ENCODE measurements at places on chromosomes 1 and 21.
A peak's percentile ranks its signal among the peaks of the same experiment; 100 is the strongest.

GRCh38 chr1:88175631-88176226 lies 508.3 kb upstream of the PKN2 start:
- H3K27ac ChIP-seq: no peak overlapping the region
- peaks cover 6% of the 10 kb centered on the region for H3K27me3 ChIP-seq
- no peak overlapping the region for H3K4me3 ChIP-seq
- no peak for DNase-seq

DNA sequence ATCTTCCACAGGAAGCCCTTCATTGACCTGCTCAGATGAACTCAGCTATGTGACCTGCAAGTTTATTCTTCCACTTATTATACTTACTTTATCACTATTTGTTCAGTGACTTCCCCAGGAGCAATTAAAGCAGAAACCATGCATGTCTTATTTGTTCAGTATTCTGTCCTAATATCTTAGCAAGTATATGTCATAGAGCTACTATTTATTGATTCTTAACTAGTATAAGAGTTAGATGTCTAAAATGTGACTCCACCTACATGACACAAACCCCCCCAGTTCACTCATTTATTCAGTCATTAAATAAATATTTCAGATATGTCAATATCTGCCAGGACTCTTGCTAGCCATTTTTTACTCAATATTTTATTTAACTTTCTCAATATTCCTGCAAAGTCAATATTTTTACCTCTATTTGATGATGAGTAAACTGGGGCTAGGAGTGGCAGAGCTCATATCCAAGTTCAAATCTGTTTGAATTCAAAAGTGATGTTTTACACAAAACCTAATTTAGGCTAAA lies 469.0 kb upstream of the USP24 start:
- no peaks in the 10 kb centered on the region for H3K36me3 ChIP-seq
- H3K4me1 ChIP-seq: no peaks in the 10 kb centered on the region
- H3K27me3 ChIP-seq: peaks cover 17% of the 10 kb centered on the region
- H3K27ac ChIP-seq: no peak overlapping the region
- H3K4me3 ChIP-seq: no peak overlapping the region
- DNase-seq: no peak

GRCh38 chr1:43054961-43055360 lies 96.3 kb upstream of the SLC2A1 start:
- no peak for DNase-seq
- no peak overlapping the region for H3K4me3 ChIP-seq
- peaks cover 10% of the 10 kb centered on the region for H3K4me1 ChIP-seq
- no peaks in the 10 kb centered on the region for H3K36me3 ChIP-seq
- peaks cover 10% of the 10 kb centered on the region for H3K27me3 ChIP-seq

- H3K4me3 ChIP-seq: no peak overlapping the region
- H3K27me3 ChIP-seq: no peaks in the 10 kb centered on the region
- H3K4me1 ChIP-seq: no peaks in the 10 kb centered on the region
Measured at GRCh38 chr1:85406081-85406480, 58.9 kb downstream of the DDAH1 start.

DNA sequence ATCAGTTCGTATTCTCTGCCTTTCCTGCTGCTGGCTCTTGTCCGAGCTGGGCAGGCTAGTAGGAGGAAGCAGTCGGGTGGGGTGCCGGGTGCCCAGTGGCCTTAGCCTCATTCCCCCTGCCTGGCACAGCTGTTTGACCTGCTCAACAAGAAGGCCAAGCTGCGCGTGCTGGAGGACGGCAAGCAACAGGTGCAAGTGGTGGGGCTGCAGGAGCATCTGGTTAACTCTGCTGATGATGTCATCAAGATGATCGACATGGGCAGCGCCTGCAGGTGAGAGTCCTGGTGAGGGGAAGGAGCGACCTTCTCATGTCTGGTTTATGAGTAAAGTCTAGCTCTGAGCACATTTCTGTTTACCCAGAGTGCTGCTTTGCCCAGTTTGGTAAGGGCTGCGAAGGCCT lies 16.3 kb upstream of the RPS8 start:
- DNase-seq: no peak
- H3K4me1 ChIP-seq: peaks cover 12% of the 10 kb centered on the region
- H3K27me3 ChIP-seq: no peaks in the 10 kb centered on the region
- H3K4me3 ChIP-seq: no peak overlapping the region

- H3K4me3 ChIP-seq: no peak overlapping the region
- peaks cover 36% of the 10 kb centered on the region for H3K4me1 ChIP-seq
- H3K27me3 ChIP-seq: peaks cover 24% of the 10 kb centered on the region
- no peak overlapping the region for H3K27ac ChIP-seq
- no peak for DNase-seq
- no peaks in the 10 kb centered on the region for H3K36me3 ChIP-seq
Measured at GRCh38 chr1:28129150-28129549, 40.7 kb upstream of the EYA3 start.

GRCh38 chr1:93710499-93711453 lies 29.1 kb upstream of the BCAR3 start:
- H3K27me3 ChIP-seq: peaks cover 1% of the 10 kb centered on the region
- H3K36me3 ChIP-seq: no peaks in the 10 kb centered on the region
- no peak overlapping the region for H3K27ac ChIP-seq
- H3K4me3 ChIP-seq: no peak overlapping the region

DNA sequence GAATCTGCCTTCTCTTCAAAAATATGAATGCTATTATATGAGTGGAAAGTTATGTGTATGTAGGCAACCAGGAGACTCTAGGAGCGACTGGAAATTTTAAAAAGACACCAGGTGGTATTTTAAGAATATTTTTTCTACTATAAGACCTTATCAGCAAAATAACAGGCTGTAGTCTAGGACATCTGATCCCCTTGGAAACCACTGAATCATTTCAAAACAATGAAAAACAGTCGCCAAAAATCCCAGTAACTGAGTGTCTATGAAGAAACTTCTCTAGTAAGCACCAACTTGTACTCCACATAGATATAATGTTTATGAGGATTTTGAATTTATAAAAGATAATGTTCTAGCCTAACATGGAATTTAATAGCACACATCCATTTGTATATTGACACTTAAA lies 358.5 kb downstream of the GPATCH2 start:
- H3K4me1 ChIP-seq: no peaks in the 10 kb centered on the region
- no peak for DNase-seq
- H3K27me3 ChIP-seq: no peaks in the 10 kb centered on the region
- H3K4me3 ChIP-seq: no peak overlapping the region
- H3K36me3 ChIP-seq: no peaks in the 10 kb centered on the region

GRCh38 chr1:5992814-5993555 lies 760 bp upstream of the NPHP4 start:
- peak overlapping the region; percentile 97 for H3K4me3 ChIP-seq
- H3K4me1 ChIP-seq: peaks cover 41% of the 10 kb centered on the region
- no peaks in the 10 kb centered on the region for H3K36me3 ChIP-seq
- peak overlapping the region; percentile 95 for H3K27ac ChIP-seq
- DNase-seq: no peak
- no peaks in the 10 kb centered on the region for H3K27me3 ChIP-seq

DNA sequence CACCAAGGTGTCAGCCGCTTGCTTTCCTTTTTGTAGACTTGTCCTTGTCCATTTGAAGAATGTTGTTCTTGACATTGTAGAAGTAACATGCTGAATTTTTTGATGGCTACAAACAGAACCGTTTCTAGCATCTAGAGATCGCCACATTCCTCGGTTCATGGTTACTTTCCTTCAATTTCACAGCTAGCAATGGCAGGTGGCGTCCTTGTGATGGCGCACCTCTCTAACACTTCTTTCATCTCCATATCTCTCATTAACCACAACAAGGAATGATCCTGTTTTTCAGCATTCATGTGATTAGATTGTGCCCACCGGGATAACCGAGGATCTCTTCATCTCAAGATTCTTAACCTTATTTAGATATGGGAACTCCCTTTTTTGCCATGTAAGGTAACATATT lies 2129.8 kb downstream of the NCAM2 start:
- no peaks in the 10 kb centered on the region for H3K36me3 ChIP-seq
- no peaks in the 10 kb centered on the region for H3K4me1 ChIP-seq
- no peak for DNase-seq
- H3K27ac ChIP-seq: no peak overlapping the region

- H3K36me3 ChIP-seq: no peaks in the 10 kb centered on the region
- DNase-seq: no peak
- no peaks in the 10 kb centered on the region for H3K4me1 ChIP-seq
- H3K27ac ChIP-seq: no peak overlapping the region
- H3K27me3 ChIP-seq: peaks cover under 1% of the 10 kb centered on the region
- H3K4me3 ChIP-seq: no peak overlapping the region
Measured at GRCh38 chr1:167899253-167899681, 14.7 kb downstream of the ADCY10 start.

DNA sequence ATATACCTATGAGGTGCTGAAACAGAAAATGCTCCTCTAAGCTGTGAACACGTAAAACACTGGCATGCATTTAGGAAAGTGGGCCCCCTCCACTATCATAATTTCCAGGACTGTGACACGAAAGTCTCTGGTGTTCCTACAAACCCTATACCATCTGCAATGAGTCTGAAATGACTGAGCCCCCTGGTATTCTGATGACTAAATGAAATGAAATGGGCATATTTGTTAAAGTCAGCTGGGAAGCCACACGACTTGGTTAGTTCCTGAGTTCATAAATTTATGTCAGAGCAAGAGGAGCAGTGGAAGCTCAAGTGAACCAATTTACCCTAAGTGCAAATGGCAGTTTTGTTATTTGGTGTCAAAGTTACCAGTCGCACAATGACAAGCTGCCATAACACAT lies 182.3 kb downstream of the KCTD3 start:
- DNase-seq: no peak
- no peak overlapping the region for H3K27ac ChIP-seq
- H3K4me3 ChIP-seq: no peak overlapping the region
- H3K4me1 ChIP-seq: no peaks in the 10 kb centered on the region

GRCh38 chr1:24867084-24867870 lies 62.8 kb downstream of the RUNX3 start:
- H3K4me3 ChIP-seq: no peak overlapping the region
- DNase-seq: no peak
- no peaks in the 10 kb centered on the region for H3K27me3 ChIP-seq
- no peak overlapping the region for H3K27ac ChIP-seq
- no peaks in the 10 kb centered on the region for H3K36me3 ChIP-seq

DNA sequence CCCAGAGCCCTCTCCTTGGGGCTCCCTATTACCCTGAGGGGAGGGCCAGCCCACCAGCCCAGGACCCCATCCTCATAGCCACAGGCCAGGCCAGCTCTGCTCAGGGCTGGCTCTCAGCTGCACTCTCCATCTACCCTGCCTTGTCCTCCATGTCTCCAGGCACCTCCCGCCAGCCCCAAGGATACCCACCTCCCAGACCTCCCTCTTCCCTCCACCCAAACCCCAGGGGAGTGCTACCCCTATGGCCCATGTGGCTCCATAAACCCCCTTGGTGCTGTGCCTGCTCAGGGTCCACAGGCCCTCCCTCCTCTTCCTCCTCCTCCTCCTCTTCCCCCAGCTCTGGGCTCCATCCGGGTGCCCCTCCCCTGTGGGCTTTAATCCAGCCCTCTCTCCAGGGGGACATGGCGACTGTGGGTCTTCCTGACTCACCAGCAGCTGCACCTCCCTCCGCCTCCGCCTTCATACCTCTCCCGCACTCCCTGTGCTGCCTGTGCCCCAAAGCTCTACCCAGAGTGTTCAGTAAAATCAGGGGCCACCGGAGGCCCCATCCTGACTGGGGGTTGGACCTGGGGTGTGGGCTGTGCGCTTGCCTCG lies 9.1 kb downstream of the YBEY start:
- peaks cover 16% of the 10 kb centered on the region for H3K4me1 ChIP-seq
- no peaks in the 10 kb centered on the region for H3K36me3 ChIP-seq
- peaks cover 2% of the 10 kb centered on the region for H3K27me3 ChIP-seq
- no peak for DNase-seq
- no peak overlapping the region for H3K4me3 ChIP-seq

- no peak for DNase-seq
- no peaks in the 10 kb centered on the region for H3K36me3 ChIP-seq
- no peak overlapping the region for H3K27ac ChIP-seq
- no peaks in the 10 kb centered on the region for H3K27me3 ChIP-seq
Measured at GRCh38 chr1:6474815-6475282, 8.9 kb upstream of the TNFRSF25 start.

GRCh38 chr1:78060857-78061563 lies 15.2 kb downstream of the GIPC2 start:
- H3K27me3 ChIP-seq: no peaks in the 10 kb centered on the region
- no peaks in the 10 kb centered on the region for H3K4me1 ChIP-seq
- H3K4me3 ChIP-seq: no peak overlapping the region
- no peak overlapping the region for H3K27ac ChIP-seq

GRCh38 chr1:97563926-97564325 lies 356.9 kb downstream of the DPYD start:
- H3K27me3 ChIP-seq: no peaks in the 10 kb centered on the region
- H3K36me3 ChIP-seq: peaks cover 49% of the 10 kb centered on the region
- no peak overlapping the region for H3K4me3 ChIP-seq
- no peak overlapping the region for H3K27ac ChIP-seq
- no peaks in the 10 kb centered on the region for H3K4me1 ChIP-seq
- DNase-seq: no peak

All from naive thymus-derived CD8-positive, alpha-beta T cell (primary cell).